Effector memory CD4-positive, alpha-beta T cell (primary cell): ENCODE measurements at places on chromosomes 2 and 18.

- DNase-seq, result no peak
Observed at GRCh38 chr2:231701456-231702373, 6.6 kb upstream of the PTMA start.

GRCh38 chr2:196166876-196167275, 4.5 kb downstream of the STK17B start:
- DNase-seq, result no peak

DNA sequence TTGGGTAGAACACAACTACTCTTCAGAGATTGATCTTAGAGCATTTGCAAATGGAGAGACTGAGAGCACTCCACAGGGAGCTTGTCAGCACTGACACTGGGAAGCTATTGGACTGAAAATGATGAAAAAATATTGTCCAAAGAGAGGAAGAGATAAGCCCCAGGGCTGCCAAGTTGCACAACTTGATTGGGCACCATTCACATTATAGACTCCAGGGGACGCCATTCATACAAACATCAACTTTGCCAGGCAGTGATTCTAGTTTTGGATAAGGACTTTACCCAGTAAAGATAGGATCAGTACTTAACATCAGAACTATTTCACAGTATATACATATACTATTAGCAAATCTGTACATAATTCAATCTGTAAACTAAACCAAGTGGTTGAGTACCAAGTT, 79.6 kb upstream of the MYCN start:
- no peak for DNase-seq

- DNase-seq, result no peak
Observed at GRCh38 chr2:159546039-159546438, 70.3 kb downstream of the BAZ2B start.

DNA sequence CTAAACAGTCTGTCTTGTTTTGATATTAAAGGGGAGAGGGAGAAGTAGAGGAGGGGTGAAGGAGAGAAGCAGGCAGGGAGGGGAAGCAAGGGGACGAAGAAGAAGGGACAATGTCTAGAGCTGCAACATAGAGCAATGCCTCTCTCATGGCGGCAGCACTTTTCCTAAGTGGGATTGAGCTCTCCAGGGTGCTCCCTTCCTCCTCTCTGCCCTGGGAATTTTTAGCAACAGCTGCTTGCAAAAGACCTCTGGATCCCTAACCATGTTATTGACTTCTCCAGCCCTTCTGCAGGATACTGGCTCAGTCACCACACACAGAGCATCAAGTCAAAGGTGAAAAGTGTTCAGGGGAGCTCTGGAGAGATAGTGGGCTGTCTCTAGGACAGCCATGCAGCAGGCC, 734.9 kb downstream of the EPHA4 start:
- no peak for DNase-seq

GRCh38 chr2:112629823-112630222, 15.9 kb upstream of the SLC20A1 start:
- DNase-seq, result no peak

DNA sequence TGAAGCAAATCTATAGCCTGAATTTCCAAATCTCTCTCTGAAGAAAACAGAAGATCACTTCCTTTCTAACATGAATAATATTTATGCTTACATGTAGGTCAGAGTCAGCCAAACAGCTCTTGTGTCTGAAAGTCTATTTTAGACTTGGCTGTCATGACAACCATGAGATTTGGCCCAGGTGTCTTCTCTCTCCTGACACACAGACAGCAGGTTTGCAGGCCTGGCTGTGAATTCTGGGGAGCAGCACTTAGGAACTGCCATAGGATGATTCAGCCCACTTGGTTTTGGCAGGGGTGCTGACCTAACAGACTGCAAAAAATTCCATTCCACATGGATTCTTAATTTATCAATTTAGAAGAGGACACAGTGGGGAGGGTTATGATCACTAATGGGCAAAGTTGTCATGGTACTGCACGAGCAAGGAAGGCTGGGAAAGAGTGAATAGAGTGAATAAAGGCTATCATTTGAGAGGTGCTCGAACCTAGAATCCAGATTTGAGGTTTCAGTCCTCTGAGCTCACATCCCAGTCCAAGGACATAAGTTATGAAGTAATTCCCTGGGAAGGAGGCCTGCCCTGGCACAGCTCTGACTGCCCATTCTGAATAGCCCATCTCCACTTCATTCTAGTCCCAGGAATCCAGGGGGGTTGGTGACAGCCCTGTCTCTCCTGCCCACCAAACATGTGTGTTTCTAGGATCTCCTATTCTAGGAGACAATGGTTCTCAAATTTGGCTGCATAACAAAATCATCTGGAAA, 453.9 kb upstream of the TRIB2 start:
- DNase-seq, result no peak

GRCh38 chr18:59263661-59264060, 9.6 kb downstream of the RAX start:
- no peak for DNase-seq

DNA sequence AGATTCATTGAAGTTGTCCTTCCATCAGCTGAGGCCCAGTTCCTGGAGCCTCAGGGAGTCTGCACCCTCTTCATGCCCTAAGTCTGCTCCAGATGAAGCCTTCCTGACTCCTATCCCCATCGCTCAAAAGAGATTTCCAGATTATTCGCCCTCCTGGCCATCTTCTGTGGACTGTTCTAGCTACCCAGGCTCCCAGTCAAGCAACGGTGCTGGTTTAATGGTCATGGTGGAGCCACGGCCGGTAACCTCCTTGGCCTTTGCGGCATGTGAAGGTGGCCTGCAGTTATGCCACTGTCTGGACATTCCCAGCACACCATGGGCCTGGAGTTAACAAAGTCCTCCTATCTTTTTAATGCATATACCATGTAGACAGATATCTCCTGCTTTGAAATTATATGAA, 140.1 kb upstream of the ASB18 start:
- DNase-seq, result no peak
